ENCODE measurements at places on chromosomes 6 and 20. TPM values are rescaled to one million over a fixed set of nuclear protein-coding genes. Genes with fewer than 3 reads are reported as not detected.

DSP gene
- total RNA-seq, result 0.07 TPM

INSM1 gene
- 6.9 TPM for total RNA-seq

TP53TG5 gene
- total RNA-seq, result 0.55 TPM

RIMS4 gene
- not detected for total RNA-seq

PROCR gene
- 1.1 TPM for total RNA-seq

PRDM1 gene
- 70.9 TPM for total RNA-seq

UBD gene
- total RNA-seq, result 0.70 TPM

SLC22A3 gene
- not detected for total RNA-seq

TAAR6 gene
- not detected for total RNA-seq

MCCD1 gene
- total RNA-seq, result not detected
